ENCODE measurements at places on chromosomes 3 and 15.
A peak's percentile ranks its signal among the peaks of the same experiment; 100 is the strongest.

GRCh38 chr3:55307622-55308021 lies 179.5 kb downstream of the WNT5A start:
- DNase-seq: no peak

DNA sequence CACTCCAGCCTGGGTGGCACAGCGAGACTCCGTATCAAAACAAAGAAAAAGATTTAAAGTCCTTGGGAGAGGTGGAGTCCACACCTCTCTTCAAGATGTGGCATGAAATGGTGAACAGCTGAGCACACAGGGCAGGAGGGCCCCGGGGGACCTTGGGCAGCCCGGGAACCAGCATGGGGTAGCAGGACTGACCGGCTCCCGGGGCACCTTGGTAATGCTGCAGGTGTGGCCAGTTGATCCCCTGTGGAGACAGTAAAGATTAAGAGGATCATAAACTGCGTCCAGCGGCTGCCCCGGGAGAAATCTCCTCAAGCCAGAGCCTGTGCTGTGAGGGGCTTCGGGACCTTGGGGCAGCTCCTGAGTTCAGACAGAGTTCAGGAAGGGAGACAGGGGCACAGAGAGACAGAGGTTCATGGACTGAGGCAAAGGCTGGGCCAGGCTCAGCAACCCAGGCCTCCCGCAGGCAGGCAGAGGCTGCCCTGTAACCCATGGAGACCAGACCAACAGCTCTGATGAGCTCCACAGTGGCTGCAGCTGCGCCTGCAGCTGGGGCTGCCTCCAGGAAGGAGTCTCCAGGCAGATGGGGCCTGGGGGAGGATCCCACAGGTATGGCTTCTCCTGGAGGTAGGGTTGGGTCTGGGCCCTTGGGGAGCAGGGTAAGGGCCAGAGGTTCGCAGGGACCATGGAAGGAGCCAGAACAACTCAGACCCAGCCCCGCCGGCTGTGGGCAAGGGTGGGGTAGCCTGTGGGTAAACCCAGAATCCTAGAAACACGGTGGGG lies at the start of gene NR2E3:
TSS of gene NR2E3 (plus strand) at position 299 of the 780 bp plus-strand sequence. CDS start at position 489, 190 bp downstream.
- DNase-seq: no peak

DNA sequence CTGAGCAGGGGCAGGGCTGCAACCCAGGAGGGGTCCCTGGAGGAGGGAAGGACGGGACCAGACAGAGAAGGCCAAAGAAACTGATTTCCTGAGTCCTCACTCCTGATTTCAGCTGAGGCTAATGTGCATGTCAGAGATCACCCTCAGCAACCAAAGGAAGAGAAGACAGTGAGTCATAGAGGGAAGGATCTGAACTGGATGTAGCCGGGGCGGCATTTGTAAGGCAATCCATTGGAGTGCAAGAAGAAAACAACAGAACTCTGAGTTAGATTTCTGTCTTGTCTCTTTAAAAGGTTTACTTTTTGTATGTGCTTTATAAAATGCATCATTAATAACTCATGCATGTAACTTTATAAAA lies 105.3 kb upstream of the AGBL1 start:
- no peak for DNase-seq

- DNase-seq: no peak
Measured at GRCh38 chr3:171307046-171307585, 153.1 kb downstream of the TNIK start.

- no peak for DNase-seq
Measured at GRCh38 chr3:59538753-59539432, 489.1 kb upstream of the CFAP20DC start.

- DNase-seq: no peak
Measured at GRCh38 chr3:85790445-85791030, 831.7 kb downstream of the CADM2 start.

- DNase-seq: no peak
Measured at GRCh38 chr15:96462768-96463750, 132.6 kb downstream of the NR2F2 start.

- DNase-seq: peak; percentile 19
Measured at GRCh38 chr15:83837945-83838571, 184.1 kb downstream of the ADAMTSL3 start.

GRCh38 chr3:22606938-22607337 lies 596.2 kb upstream of the UBE2E2 start:
- DNase-seq: no peak

GRCh38 chr3:73498764-73499622 lies 125.7 kb downstream of the PDZRN3 start:
- DNase-seq: no peak

DNA sequence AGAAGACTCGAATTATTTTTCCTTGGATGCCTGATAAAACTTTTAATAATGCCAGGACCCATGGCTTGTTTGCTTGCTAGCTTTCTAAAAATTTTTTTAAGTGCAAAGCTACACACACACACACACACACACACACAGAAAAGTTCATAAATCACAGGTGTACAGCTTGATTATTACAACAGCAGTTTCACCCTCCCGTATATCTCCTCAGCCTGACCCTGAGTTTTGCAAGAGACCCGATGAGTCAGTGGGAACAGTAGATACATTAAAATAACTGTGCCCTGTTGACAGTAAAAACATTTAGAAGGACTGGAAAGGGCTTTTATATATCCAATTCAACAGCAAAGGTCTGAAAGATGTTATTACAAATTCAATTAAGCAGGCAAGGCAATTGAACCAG lies 46.7 kb downstream of the EMC4 start:
- no peak for DNase-seq

GRCh38 chr3:15558581-15558980 lies 37.1 kb upstream of the COLQ start:
- no peak for DNase-seq

DNA sequence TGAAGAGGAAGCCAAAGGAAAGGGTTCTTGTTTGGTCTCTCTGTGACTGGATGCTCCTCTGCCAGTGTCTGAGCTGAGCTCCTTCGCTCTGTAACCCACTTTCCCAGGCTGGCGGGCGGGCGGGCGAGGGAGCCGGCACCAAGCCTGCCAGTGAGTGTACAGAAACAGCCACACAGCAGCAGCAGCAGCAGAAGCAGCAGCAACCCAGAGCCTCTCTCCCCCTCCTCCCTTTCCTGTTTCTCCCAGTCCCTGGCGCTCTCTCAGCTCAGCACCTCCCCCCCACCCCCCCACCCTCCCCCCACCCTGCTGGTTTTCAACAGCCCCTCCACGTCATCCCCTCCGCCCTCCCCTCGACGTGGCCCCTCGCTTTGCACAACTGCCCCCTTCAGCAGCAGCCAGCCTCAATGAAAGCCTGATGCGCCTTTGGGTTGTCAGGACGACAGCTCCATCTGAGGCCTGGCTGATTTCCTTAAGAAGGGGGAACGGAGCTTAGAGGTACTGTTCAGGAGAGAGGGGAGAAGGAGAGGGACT lies at the start of gene LSAMP:
TSS of gene LSAMP (minus strand) at position 177 of the 531 bp plus-strand sequence.
- no peak for DNase-seq

- DNase-seq: no peak
Measured at GRCh38 chr15:33242669-33243191, 48.2 kb upstream of the FMN1 start.

All from NCI-H1048 (cell line).